ENCODE measurements at places on chromosomes 7 and 10. TPM values are rescaled to one million over a fixed set of nuclear protein-coding genes. Genes with fewer than 3 reads are reported as not detected.

MACC1 gene
- total RNA-seq = not detected

STN1 gene
- total RNA-seq = 24.5 TPM

JAKMIP3 gene
- total RNA-seq = not detected

MET gene
- total RNA-seq = 29.5 TPM

LIPJ gene
- total RNA-seq = not detected

SPDYE2 gene
- not detected for total RNA-seq

GRM3 gene
- total RNA-seq = not detected

TEX47 gene
- total RNA-seq = not detected

CHST3 gene
- total RNA-seq = 41.4 TPM

SH2D4B gene
- total RNA-seq = not detected

HMX3 gene
- total RNA-seq = not detected

ATOH7 gene
- not detected for total RNA-seq

ACSL5 gene
- 9.3 TPM for total RNA-seq

SP8 gene
- total RNA-seq = not detected

DNAJC9 gene
- total RNA-seq = 5.3 TPM

HGF gene
- 11.7 TPM for total RNA-seq

MEST gene
- total RNA-seq = 6.9 TPM

OR2A5 gene
- not detected for total RNA-seq

ATG9B gene
- not detected for total RNA-seq

CALCR gene
- total RNA-seq = not detected

MAGI2 gene
- total RNA-seq = 4.0 TPM

ITPRID1 gene
- total RNA-seq = not detected

TDRD1 gene
- 0.53 TPM for total RNA-seq

SMIM30 gene
- 35.2 TPM for total RNA-seq

GIMAP2 gene
- 12.3 TPM for total RNA-seq

LLCFC1 gene
- not detected for total RNA-seq
